ENCODE measurements at places on chromosomes 7 and 10.
A peak's percentile ranks its signal among the peaks of the same experiment; 100 is the strongest.

DNA sequence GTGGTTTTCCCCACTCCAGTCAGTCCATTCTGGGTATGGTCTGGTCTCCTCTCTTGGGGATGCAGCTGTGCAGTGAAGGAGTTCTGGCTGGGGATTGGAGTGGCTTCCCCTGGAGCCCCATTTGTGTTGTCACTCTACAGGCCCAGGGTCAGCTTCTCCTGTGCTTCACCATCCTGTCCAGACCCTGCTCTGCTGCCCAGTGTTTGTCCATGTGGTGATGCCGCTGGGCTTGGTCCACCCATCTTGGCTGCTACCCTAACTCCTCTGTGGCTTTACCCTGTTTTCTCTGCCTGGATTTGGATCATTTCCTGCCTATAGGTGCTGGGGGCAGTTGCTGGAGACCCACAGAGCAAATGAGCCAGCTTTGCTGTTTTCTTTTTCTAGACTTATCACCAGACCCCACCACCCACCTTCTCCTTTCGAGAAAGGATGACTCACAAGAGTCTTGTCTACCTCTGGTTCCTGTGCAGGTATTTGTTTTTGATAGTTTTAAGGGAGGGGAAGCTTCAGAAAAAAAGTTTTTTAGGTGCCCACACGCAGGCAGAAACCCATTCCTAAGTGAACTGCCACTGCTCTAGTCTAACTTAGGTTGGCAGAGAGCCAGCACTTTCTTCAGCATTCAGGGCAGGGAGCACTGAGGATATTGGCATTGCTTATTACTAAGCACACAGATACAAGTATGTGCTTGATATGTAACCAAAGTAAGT is 8.5 kb downstream of the ZDHHC16 start:
- peak; percentile 23 for DNase-seq

DNA sequence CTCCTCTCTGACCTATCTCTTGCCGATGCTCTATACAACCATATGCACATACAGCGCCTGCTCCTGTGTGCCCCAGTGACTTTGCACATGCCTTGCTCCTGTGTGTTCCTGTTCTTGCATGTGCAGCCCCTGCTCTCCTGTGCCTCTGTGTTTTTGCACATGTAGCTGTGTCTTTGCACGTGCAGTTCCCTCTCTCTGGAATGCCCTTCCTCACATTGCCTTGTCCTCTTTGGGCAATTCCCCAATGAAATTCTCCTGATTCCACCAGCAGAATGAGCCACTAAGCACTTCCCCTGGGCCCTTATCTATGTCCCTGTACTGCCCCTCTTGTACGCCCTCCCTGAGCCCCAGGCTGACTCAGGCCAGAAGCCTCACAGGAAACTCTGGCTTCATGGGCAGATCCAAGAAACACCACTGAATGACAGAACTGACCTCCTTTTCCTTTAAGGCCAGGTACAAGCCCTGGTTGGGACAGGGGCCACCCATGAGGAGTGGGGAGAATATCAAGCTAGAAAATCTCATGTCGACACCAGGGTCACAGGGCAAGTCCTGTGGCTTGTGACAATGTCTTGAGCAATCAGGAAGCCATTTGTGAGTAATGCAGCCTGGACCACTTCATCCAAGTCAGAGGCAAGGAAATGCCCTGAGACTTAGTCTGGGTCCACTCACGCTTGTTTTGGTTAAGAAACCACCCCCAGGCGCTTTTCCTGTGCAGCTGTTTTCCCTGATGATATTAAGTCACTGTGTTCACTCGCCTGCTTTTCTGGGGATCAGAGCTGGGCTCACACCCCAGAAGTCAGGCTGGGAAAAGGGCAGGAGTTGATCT is 1.9 kb upstream of the ARHGAP22 start:
- DNase-seq: no peak

DNA sequence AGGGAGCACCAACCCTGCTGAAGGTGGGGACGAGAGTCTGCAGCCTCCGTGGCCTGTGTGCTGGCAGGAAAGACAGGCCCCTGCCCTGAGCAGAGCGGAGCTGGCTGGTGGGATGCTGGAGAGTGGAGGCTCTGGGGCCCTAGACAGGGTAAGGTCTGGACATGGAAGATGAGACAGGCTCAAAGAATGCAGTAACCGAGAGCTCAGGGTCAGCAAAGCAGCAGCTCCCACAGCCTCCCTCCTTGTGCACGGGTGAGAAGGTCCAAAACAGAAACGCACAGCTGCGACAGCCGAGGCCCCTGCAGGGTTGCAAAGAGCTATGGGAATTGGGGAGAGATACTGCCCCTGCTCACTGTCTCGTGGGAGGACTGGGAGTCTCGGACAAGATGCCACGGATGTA is 80.5 kb downstream of the TNS3 start:
- no peak for DNase-seq

DNA sequence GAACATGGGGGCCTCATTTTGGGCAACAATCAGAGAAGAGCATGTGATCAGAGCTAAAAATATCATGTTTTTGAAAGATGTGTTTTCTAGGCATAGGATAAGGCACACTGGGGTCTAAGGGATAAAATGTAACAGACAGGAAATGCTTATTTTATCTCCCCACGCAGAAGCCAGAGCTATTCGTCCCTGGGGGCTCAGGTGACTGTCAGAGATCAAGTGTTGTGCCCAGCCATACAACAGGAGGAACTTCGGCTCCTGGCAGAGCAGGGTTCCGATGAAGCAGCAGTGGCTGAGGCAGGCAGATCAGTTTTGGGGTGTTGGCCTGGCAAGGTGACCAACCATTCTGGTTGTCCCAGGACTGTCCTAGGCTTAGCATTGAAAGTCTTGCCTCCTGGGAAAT is 15.2 kb downstream of the NPY start:
- no peak for DNase-seq

DNA sequence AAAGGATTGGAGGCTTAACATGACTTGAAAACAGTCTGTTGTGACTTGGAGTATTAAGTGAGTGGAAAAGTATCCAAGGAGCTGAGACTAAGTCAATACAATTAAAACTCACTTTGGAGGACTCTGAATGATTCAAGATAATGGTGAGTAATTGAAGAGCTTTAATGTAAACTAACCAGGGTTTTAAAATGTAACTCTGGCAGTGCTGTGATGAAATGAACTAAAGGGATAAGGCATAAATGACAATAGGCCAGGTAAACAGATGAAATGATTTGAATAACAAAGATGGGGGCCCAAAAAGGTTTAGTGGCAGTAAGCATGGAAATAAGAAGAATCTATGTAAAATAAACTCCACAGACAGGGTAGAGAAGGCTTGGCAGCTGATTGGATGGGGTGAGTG is 316.5 kb upstream of the CACNA2D1 start:
- DNase-seq: no peak

GRCh38 chr7:29349362-29349761 is 154.8 kb downstream of the CHN2 start:
- no peak for DNase-seq

GRCh38 chr7:133309333-133309732 is 56.5 kb downstream of the EXOC4 start:
- DNase-seq: no peak

- no peak for DNase-seq
These were observed 2.0 kb downstream of the ANLN start for GRCh38 chr7:36391436-36392198.

DNA sequence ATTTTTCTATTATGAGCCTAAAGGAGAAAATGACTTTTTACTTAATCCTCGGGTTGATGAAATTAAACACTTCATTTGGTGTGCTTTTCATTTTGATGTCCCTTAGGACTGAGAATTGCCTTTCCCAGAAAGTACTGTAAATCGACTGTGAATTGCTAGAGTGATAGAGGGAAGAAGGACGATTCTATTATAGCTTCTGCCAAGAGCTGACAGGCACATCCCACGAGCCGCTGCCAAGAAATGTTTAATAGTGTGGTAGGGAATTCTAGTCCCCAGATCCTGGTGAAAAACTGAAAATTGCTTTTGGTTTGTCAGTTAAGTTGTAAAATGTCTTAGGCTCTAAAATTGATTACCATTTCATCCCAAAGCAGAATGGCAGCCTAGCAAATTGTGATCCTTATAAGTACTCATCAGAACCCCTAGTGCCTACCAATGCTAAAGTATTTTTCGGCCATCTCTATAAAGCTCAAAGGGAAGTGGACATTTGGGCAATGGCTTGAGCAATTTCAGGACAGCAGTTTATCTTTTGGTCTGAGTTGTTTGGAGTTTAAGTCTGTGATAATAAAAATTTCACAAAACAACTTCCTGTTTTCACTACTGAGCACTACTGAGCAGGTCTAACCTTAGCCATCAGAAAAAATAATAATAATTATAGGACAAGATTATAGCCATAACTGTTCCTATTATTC is 44.6 kb upstream of the HYCC1 start:
- no peak for DNase-seq

DNA sequence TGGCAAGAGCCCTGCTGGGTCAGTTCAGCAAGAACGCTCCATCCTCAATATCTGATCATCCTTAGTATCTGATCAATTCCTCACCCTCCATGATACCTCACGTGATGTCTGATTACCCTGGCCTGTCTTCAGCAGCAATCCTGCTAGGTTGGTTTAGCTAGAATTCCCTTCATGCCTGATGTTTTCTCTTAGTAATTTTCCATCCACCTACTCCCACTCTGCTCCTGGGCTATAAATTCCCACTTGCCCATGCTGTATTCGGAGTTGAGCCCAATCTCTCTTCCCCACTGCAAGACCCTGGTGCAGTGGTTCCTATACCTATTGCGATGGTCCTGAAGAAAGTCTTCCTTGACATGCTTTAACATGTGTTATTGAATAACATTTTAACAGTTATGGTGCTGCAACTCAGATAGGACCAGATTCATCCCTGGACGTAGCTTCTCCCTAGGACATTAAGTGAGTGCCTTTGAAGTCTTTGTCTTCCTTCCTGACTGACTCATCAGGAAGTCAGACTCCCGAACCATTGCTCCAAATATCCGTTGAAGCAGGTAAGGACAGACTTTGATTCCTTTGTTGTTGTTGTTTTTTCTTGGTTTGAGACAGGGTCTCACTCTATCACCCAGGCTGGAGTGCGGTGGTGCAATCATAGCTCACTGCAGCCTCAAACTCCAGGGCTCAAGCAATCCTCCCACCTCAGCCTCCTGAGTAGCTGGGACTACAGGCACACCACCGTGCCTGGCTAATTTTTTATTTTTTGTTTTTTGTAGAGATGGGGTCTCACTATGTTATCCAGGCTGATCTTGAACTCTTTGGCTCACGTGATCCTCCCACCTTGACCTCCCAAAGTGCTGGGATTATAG is 29.4 kb upstream of the CLDN3 start:
- DNase-seq: no peak

DNA sequence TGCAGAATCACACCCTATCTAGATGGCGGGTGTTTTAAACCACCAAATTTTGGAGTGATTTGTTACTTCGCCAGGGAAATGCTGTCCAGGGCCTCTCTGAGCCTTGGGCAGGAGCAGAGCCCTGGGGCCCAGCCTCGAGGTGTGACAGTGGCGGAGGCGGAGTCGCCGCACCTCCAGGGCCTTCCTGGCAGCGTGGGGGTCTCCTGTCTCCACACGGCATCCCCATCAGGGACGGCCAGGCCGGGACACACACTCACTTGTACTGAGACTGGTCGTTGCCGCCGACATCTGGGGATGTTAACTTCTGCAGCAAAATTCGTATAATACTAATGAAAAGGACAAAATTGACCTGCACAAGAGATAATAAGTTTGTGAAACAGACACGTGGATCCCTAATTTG is 110.7 kb downstream of the VIPR2 start:
- DNase-seq: no peak

- no peak for DNase-seq
These were observed 248.3 kb upstream of the GLI3 start for GRCh38 chr7:42485301-42485766.

GRCh38 chr10:96642973-96643372 is 56.2 kb upstream of the TM9SF3 start:
- DNase-seq: peak; percentile 21

- DNase-seq: no peak
These were observed 25.6 kb upstream of the ERCC6 start for GRCh38 chr10:49564461-49565009.

- no peak for DNase-seq
These were observed 851 bp upstream of the GOT1 start for GRCh38 chr10:99431190-99431760.

DNA sequence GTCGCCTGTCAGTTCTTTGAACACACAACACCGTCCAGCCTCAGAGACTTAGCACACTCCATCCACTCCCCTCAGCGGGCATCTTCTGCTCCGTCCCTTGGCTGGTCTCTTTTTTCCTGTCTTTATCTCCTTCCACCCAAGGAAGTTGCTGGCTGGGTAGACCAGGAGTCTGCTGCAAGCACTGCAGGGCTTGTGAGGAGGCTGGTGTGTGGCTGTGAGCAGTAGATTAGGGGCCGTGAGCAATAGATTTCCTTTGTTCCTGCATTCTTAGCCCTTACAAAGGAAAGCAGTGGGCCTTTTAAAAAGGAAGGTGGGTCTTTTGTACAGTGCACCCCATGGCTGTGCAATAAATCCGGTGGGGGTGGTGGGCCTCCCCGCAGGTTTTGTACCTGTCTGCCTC is 100.3 kb upstream of the BTBD16 start:
- no peak for DNase-seq

GRCh38 chr7:29071203-29071874 is 75.0 kb downstream of the CPVL start:
- no peak for DNase-seq

GRCh38 chr7:16121876-16122390 is 299.4 kb downstream of the CRPPA start:
- no peak for DNase-seq

- DNase-seq: no peak
These were observed 3.3 kb downstream of the MKI67 start for GRCh38 chr10:128122931-128123330.

DNA sequence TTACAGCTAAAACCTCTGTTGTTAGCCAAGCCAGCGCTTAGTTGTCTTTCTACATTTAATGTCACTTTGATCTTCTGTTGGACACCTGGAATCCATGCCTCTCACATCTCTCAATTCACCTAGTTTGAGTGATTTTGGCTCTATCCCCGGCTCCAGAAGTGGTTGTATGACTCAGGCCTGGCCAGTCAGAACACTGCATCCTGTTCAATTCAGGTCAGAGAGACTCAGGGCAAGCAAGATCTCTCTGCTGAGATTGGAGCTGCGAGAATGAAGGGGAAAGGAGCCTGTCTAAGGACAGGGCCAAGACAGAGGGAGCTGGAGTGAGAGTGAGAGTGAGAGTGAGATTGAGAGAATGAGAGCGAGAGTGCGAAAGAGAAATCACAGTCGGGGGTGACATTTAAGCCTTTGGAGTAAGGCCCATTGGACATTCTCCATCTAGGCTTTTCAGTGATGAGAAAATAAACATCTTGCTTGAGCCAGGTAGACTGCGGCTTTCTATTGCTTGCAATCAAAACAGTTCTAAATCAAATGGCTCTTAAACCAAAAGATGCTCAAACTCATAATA is 83.3 kb upstream of the DYNC1I1 start:
- DNase-seq: no peak

DNA sequence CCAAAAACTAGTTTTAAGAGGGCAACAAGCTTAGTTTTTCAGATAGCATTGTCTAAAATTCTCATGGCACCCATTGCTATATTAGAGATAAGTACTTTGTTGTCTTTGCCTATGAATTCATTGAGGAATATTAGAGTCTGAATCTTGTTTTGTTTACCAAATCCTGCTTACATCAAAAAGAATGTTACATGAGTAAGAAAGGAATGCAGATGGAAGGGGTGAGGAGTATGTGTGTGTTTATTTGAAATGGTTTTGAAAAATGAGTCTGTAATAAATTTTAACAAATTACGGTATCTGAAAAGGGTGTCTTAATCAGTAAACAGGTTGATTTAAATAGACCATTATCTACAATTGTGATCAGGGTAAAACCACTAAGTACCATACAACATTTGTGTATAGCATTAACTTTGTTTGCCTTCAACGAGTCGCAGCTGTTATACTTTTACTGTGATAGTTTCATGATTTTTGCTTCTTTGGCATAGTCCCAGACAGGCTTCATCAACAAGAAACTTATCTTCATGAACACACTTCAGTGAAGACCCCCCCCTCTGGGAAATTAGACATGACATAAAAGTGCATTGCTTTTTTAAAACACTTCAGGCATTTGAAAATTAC is 1183.9 kb upstream of the C7orf33 start:
- no peak for DNase-seq

Measured in activated T-cell treated with anti-CD3 and anti-CD28 coated beads for 24 hours (primary cell).